WTC11 (cell line): ENCODE measurements at places on chromosomes 2 and 18. TPM values are rescaled to one million over a fixed set of nuclear protein-coding genes. Genes with fewer than 3 reads are reported as not detected.
A peak's percentile ranks its signal among the peaks of the same experiment; 100 is the strongest.

Gene TPO
- total RNA-seq = not detected in 3 replicates

Gene UPP2
- not detected in 3 replicates for total RNA-seq

DNA sequence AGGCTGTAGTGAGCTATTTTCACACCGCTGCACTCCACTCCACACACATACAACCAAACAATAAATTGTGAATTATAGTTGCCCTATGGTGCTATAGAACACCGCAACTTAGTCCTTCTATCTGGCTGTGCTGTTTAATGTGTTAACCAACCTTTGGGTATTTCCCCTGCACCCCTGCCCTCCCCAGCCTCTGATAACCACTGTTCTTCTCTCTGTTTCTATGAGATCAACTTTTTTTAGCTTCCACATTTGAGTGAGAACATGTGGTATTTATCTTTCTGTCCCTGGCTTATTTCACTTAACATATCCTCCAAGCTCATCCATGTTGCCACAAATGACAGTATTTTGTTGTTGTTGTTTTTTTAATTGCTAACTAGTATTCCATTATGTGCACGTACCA lies 32.5 kb downstream of the TET3 start:
- no peaks in the 10 kb centered on the region for H3K27me3 ChIP-seq
- no peak for DNase-seq
- H3K4me3 ChIP-seq = no peak overlapping the region
- H3K27ac ChIP-seq = 0 out of 2 replicates have a peak overlapping the region, but pooled peaks have one; percentile 61
- no peaks in the 10 kb centered on the region for H3K36me3 ChIP-seq
- peaks cover 17% of the 10 kb centered on the region for H3K4me1 ChIP-seq

DNA sequence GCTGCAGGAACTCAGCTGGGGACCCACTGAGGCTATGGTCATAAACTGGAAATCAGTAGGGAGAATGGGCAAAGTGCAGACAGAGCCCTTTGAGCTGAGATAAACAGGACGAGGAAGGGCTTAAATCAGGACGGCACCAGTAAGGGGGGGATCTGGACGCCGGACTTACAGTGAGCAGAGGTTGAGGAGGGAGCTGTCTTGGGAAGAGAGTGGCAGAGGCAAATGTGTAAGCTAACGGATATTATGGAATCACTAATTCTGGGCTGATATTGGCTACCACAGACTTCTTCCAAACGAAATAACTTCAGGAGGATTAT lies 539 bp downstream of the CYP27A1 start:
- no peak for DNase-seq
- H3K4me3 ChIP-seq = peak overlapping the region; percentile 86
- H3K27me3 ChIP-seq = peaks cover 54% of the 10 kb centered on the region
- H3K36me3 ChIP-seq = peaks cover under 1% of the 10 kb centered on the region

- H3K27me3 ChIP-seq = no peaks in the 10 kb centered on the region
- H3K27ac ChIP-seq = no peak overlapping the region
- no peak overlapping the region for H3K4me3 ChIP-seq
- no peaks in the 10 kb centered on the region for H3K4me1 ChIP-seq
- H3K36me3 ChIP-seq = peaks cover 30% of the 10 kb centered on the region
Observed at GRCh38 chr2:177448031-177448430, 55.5 kb downstream of the AGPS start.

- peaks cover 39% of the 10 kb centered on the region for H3K4me1 ChIP-seq
- no peaks in the 10 kb centered on the region for H3K36me3 ChIP-seq
- DNase-seq = no peak
- peaks cover 15% of the 10 kb centered on the region for H3K27me3 ChIP-seq
- no peak overlapping the region for H3K4me3 ChIP-seq
Observed at GRCh38 chr2:49288902-49289700, 134.8 kb upstream of the FSHR start.

Gene NDC80
- total RNA-seq = 36.6 to 43.0 TPM (median 36.9 TPM) in 3 replicates

DNA sequence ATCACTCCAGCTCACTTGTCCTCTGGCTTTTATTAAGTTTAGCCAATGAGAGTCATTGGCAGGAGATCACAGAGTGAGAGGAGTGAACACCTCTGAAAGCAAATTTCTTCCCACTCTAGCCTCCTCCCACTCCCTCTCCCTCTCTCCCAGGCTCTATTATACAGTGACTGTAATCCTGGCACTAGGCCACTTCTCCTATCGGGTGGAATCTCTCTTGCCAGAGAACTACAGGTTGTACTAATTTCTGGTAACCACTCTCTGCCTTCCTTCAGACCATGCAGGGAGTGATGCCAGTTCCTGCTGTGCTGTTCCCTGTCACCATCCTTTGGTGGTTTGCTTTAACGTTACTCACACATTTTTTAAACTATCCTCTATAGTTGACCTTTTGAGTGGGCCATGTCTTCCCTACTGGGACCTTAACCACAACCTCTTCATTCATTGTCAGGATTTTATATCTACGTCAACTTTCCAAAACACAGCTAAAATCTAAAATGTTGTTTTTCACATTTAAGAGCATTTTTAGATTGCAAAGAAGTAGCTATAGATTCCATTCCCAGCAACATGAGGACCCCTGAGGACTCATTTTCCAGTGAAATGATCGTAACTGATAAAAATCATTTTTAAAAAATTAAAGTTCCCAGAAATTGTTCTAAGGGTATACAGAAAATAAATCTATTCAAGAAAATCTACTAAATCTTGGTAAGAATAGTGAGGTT lies 217.1 kb downstream of the MREG start:
- no peaks in the 10 kb centered on the region for H3K27me3 ChIP-seq
- no peak overlapping the region for H3K27ac ChIP-seq
- peaks cover 42% of the 10 kb centered on the region for H3K4me1 ChIP-seq

- H3K4me3 ChIP-seq = no peak overlapping the region
- no peak overlapping the region for H3K27ac ChIP-seq
- DNase-seq = no peak
- no peaks in the 10 kb centered on the region for H3K36me3 ChIP-seq
- H3K4me1 ChIP-seq = peaks cover 1% of the 10 kb centered on the region; the same call in 1 of the 2 replicates
- H3K27me3 ChIP-seq = no peaks in the 10 kb centered on the region
Observed at GRCh38 chr2:28291811-28292440, 100.7 kb upstream of the FOSL2 start.

Gene DSG3
- total RNA-seq = 0.04 TPM in 1 of 3 replicates, not detected in the others

Gene DSG2
- total RNA-seq = 113 to 117 TPM (median 113 TPM) in 3 replicates

Gene COL5A2
- 16.0 to 18.4 TPM (median 17.2 TPM) in 3 replicates for total RNA-seq

DNA sequence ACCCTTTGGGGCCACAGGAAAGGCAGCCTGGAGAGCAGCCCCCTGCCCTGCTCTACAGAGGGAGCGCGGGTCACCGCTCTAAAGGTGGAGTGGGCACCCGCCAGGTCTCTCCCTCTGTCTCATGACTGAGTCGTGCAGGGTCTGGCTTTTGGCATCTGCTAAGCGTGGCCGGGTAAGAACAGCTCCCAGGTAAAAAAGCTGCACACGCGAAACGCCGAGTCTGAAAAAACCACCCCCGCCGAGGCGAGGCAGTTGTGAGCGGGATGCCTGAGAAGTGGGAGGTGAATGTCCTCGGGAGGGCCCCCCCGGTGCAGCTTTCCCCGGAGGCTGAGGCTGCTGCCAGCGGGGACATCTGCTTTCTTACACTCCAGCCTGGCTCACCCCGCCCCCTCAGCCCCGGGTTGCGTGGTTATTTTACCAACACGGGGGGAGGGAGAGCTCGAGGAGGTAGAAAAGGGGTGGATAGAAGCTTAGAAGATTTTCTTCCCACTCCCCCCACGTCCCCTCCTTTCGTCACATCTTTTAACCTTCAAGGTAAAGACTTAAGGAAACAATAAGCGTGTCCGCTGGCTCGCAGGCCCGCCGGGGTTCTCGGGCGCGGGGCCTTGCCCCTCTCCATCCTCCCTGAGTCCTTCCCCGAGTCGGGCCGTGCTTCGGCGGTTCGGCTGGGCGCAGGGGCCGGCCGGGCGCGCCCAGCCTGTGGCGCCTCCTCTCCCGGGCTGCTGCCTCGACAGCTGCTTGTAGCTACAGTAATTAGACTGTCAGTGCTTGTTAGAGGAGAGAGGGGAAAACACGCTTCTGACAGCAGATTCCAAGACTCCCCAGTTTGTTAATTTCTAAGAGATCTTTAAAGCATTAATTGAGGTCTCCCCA lies 70.6 kb upstream of the PSMD14 start:
- H3K4me1 ChIP-seq = peaks cover 17% of the 10 kb centered on the region
- peak overlapping the region; percentile 80 for H3K4me3 ChIP-seq
- peak; percentile 57 for DNase-seq
- no peak overlapping the region for H3K27ac ChIP-seq

Gene REG3A
- total RNA-seq = 0.37 TPM in 1 of 3 replicates, not detected in the others

DNA sequence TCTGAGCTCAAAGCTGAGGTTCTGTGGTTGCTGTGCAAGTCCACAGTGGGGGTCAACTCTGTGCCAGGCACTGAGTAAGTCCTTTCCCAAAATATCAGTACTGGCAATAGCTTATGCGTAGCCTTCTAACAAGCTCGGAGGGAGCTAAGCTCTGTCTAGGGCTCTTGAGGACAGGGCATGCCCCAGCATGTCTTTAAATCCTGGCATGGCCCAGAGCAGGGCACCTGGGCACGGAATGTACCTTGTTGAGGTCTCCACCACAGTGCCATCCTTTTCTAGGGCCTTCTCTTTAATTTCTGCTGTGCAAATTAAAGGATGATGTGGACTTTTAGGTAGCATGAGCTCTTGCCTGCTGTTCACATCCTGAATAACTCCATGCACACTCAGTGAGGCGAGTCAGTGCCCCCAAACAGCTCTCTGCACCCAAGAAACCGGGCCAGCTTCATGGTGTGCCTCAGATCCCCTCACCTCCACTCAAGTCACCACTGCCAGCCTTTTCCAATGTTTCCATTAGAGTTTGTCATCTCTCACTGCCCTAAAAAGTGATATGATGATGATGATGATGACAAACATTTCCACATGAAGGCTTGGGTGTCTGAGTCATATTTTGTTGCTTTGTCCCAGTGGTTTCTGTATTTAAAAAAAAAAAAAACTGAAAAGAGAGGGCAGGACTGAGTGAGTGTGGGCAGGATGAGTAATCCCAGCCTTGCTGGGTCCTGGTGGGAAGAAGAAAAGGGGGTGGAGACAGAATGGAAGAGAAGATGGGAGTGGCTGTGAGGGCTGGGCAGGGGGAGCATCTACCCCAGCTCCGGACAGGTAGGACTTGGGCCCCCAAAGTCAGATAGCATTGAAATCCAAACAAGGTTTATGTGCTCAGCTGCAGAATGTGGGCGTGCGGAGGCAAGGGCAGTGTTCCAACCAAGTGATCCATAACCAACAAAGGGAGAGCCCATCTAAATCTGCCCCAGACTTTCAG lies 78.9 kb downstream of the ZBTB7C start:
- peaks cover 19% of the 10 kb centered on the region for H3K4me1 ChIP-seq
- no peak overlapping the region for H3K4me3 ChIP-seq
- no peaks in the 10 kb centered on the region for H3K36me3 ChIP-seq

Gene SERPINB10
- total RNA-seq = not detected in 3 replicates

DNA sequence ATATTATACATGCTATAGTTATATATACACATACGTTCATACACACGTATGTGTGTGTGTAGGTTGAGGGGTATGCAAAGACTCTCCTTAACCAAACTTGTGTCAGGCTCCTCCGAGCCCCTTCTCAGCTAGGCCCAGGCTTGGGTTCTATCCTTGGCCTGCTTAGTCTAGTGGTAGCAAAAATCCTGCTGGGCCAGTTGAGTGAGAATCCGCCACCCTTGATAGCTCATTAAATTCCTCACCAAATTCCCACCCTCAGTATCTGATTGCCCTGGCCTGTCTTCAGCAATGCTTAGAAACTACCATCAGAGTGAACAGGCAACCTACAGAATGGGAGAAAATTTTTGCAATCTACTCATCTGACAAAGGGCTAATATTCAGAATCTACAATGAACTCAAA lies 126.5 kb downstream of the TSN start:
- DNase-seq = no peak
- H3K4me1 ChIP-seq = peaks cover 14% of the 10 kb centered on the region
- H3K27ac ChIP-seq = no peak overlapping the region
- H3K36me3 ChIP-seq = 0 out of 2 replicates have a peak, but pooled peaks cover 3% of the 10 kb centered on the region
- H3K27me3 ChIP-seq = peaks cover 10% of the 10 kb centered on the region

Gene TYMS
- 83.2 to 86.4 TPM (median 86.3 TPM) in 3 replicates for total RNA-seq

DNA sequence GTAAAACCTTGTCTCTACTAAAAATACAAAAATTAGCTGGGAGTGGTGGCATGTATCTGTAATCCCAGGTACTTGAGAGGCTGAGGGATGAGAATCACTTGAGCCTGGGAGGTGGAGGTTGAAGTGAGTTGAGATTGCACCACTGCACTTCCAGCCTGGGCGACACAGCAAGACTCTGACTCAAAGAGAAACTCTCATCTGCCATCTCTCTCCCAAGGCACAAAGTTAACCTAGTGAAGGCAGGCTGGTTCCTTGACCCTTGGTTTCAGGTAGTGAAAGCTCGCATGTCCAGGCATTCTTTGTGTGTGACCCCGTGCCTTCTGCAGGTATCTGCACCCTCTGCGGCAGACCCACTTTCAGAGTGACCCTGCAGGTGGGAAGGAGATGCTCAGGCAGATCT lies 100.0 kb downstream of the WDSUB1 start:
- H3K4me1 ChIP-seq = peaks cover 4% of the 10 kb centered on the region; the same call in 1 of the 2 replicates
- no peaks in the 10 kb centered on the region for H3K27me3 ChIP-seq
- peaks cover 3% of the 10 kb centered on the region for H3K36me3 ChIP-seq
- no peak overlapping the region for H3K4me3 ChIP-seq

GRCh38 chr18:48018851-48019250 lies 88.4 kb upstream of the SMAD2 start:
- no peaks in the 10 kb centered on the region; the same call in 1 of the 2 replicates for H3K36me3 ChIP-seq
- H3K27me3 ChIP-seq = peaks cover 2% of the 10 kb centered on the region; the same call in 1 of the 2 replicates
- peak; percentile 4 for DNase-seq
- H3K27ac ChIP-seq = no peak overlapping the region
- H3K4me3 ChIP-seq = no peak overlapping the region

DNA sequence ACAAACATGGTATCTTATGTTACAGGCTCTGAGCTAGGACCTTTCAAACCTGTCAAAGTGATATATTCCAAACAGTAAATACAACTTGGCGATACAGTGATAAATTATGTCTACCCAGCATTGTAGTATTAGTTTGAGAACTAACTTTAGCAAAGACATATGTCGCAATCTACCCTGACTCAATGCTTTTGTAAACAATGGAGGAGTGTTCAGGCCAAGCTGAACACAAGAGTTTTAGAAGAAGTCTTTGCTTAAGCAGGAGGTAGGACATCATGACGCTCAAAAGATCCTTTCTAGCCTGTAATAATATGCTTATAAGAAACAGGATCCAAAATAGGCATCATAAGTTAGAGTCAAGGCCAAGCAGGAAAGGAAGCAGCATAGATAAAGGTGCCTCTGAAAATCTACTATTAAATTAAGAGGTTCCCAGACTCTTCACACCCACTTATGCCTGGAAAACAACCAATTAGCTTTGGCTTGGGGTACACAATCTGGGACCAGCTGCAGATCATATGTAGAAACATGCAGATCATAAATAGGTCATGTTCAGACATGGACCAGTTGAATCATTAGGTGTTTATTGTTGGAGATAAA lies 132.5 kb downstream of the CSRNP3 start:
- no peaks in the 10 kb centered on the region for H3K4me1 ChIP-seq
- H3K27ac ChIP-seq = no peak overlapping the region
- no peak for DNase-seq
- H3K4me3 ChIP-seq = no peak overlapping the region
- H3K36me3 ChIP-seq = no peaks in the 10 kb centered on the region

GRCh38 chr18:77129150-77129551 lies 3.4 kb downstream of the MBP start:
- no peak overlapping the region for H3K27ac ChIP-seq
- peaks cover 42% of the 10 kb centered on the region for H3K4me1 ChIP-seq
- H3K36me3 ChIP-seq = 0 out of 2 replicates have a peak, but pooled peaks cover 3% of the 10 kb centered on the region

- H3K36me3 ChIP-seq = no peaks in the 10 kb centered on the region; the same call in 1 of the 2 replicates
- H3K4me3 ChIP-seq = no peak overlapping the region
- H3K27ac ChIP-seq = no peak overlapping the region
- H3K4me1 ChIP-seq = peaks cover 14% of the 10 kb centered on the region
Observed at GRCh38 chr2:237529452-237530402, 36.6 kb upstream of the PRLH start.

GRCh38 chr2:85259101-85259590 lies 68.6 kb downstream of the TGOLN2 start:
- no peak for DNase-seq
- H3K27ac ChIP-seq = peak overlapping the region; percentile 97
- peaks cover 85% of the 10 kb centered on the region for H3K4me1 ChIP-seq
- no peaks in the 10 kb centered on the region for H3K27me3 ChIP-seq
- H3K4me3 ChIP-seq = peak overlapping the region; percentile 49

Gene RBKS
- total RNA-seq = 1.2 to 1.7 TPM (median 1.6 TPM) in 3 replicates
